ENCODE measurements at places on chromosomes 5 and 9.

DNA sequence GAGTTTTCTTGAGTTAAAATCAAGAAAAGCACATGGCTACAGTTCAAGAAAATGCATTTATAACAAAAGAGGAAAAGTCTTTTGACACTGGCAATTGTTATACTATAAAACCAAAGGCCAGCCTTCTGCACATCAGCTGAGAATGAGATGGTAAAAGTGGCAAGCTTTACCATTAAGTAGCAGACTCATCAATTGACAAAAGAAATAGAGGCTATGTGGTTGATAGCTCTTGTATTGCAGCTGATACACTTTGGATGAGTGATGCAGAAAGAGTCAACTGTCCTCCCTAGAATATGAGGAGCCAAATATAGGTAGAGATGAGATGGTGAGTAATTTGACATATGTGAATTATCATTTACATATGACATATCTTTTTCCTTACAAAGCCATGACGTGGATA is 1100.9 kb upstream of the CDH6 start:
- DNase-seq, result no peak

GRCh38 chr5:92380069-92380770 is 997.1 kb upstream of the ARRDC3 start:
- no peak for DNase-seq

DNA sequence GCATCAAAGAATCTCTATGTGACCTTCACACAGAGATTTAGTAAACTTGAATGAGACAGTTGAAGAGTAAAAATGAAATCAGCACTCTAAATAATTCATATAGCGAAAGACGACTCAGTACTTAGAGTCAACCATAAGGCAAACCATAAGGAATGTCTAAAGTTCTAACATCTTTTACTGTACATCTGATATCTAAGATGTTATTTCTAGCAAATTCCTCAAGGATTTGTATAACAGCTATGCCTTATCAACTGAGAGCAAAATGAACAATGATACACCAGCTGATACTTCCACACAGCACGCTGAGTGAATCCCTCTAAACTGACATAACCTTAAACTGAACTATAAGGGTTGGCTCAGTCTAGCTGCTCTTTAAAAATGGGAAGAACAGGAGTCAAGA is 760.3 kb downstream of the EFNA5 start:
- DNase-seq, result no peak

GRCh38 chr5:101292199-101292598 is 389.1 kb upstream of the ST8SIA4 start:
- DNase-seq, result no peak

DNA sequence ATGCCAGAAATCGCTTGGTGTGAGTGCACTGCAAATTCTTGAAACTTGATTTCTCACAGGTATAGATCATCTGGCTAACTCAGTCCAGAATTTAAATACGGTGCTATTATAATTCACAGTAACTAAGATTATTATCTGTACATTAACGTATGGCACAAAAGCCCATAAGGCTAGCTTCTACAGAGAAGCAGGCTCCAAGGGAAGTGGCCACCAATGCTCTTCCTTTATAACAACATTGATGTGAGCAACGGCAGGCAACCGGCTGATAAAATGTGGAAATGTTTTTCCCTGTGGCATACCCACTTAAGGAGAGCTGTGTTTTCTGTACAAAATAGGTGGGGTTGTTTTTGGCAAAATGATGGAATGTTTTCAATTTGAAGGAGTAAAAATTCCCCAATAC is 35.7 kb downstream of the SEMA4D start:
- no peak for DNase-seq

DNA sequence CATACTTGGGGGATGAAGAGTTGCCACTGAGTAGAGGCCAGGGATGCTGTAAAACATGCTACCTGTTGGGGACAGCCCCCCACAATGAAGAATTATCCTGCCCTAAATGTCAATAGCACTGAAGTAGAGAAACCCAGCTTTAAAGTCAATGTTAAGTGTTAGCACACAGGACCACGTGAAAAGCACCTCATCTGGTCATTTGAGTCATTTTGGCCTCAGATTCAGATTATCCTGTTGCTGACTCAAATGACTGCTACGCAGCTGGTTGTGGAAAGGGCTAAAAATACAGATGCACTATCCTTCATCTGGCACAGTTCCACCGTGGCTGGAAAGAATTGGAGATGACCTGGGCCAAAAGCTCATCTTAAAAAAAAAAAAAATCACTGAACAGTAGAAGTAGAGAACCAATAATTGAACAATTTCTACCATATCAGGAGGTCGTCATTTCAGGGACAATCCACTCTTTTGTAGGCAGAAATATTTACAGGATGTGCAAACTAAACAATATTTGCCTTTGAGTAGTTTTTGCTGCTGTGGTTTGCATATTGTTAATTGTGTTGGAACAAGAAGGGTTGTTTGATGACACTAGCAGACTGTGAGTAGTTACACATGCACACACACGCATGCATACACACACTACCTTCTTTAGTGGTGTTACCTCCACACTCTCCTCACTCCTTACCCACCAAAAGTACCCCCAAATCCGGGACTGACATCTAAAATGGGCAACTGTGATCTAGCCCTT is 195.3 kb upstream of the KLF9 start:
- no peak for DNase-seq

GRCh38 chr5:155418960-155419579 is 405.5 kb downstream of the KIF4B start:
- no peak for DNase-seq

DNA sequence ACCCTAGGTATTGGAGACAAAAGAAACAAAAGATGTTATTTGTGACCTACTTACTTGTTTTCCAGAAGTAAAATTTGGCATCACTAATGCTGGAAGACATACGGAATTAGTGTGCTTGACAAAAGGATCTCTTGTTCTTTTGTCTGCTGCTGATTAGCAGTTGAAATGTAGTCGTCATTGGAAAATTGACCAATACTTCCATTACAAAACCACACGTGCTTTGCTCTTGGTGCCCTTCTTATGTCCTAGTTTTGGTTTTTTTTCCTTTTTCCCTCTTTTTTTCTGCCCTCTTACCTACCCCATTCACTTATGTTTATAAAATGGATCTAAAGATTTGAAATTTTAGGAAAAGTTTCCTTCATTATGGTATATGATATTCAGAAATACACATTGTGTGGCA is 197.4 kb downstream of the FER start:
- no peak for DNase-seq

- DNase-seq, result no peak
Measured at GRCh38 chr9:128056086-128056485, 11.0 kb downstream of the NAIF1 start.

- no peak for DNase-seq
Measured at GRCh38 chr5:127026166-127026565, 4.2 kb downstream of the MARCHF3 start.

Data from stimulated activated naive CD4-positive, alpha-beta T cell (primary cell).